Endodermal cell (in vitro differentiated cells): ENCODE measurements at places on chromosomes 2 and 18.

GRCh38 chr18:46920067-46920466 is 2.7 kb downstream of the KATNAL2 start:
- no peak for DNase-seq

DNA sequence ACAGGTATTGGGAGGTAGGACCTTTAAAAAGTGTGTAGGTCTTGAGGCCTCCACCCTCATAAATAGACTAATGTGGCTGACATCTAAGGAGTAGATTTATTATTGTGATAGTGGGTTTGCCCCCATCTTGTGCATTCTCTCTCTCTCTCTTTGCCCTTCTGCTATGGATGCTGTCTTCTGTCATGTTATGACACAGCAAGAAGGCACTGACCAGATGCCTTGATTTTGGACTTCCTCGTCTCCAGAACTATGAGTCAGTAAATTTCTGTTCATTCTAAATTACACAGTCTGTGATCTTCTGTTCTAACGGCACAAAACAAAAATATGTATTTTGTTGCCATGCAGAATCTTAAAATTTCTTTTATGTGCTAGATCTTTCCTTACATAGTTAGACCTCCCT is 66.9 kb downstream of the ATAD2B start:
- DNase-seq = no peak

DNA sequence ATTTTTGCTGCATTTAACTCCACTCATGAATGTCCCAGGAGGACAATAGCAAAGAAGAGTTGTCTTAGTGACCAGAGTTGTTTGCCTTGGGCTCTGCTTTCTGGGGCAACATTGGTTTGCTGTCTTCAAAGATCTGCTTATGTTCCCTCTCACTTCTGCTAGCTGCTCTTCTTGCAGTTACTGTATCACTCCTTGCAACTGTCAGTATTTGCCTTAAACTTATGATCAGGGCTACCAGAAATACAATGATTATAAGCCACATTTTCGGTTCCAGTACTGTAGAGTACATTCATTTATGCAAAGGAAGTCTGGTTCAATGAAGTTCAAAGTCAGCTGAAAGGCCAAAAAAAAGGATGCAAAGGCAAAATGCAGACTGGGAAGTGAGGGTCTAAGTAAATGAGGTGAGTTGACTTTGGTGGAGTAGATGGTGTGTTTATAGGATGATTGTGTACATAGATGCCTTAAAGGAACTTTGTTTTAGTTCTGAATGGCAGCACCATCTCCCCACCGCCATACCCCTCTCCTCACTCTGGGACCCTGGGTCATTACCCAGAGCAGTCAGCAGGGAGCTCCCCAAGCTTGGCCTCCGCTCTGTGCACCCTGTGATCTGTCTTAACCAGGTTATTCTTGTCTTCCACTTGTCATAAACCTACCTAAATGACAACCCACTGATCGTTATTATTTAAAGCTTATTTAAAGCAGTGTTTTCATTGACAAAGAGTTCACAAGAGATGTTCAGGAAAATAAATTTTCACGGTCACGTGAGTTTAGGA is 236.0 kb downstream of the DOK6 start:
- peak; percentile 73 for DNase-seq

DNA sequence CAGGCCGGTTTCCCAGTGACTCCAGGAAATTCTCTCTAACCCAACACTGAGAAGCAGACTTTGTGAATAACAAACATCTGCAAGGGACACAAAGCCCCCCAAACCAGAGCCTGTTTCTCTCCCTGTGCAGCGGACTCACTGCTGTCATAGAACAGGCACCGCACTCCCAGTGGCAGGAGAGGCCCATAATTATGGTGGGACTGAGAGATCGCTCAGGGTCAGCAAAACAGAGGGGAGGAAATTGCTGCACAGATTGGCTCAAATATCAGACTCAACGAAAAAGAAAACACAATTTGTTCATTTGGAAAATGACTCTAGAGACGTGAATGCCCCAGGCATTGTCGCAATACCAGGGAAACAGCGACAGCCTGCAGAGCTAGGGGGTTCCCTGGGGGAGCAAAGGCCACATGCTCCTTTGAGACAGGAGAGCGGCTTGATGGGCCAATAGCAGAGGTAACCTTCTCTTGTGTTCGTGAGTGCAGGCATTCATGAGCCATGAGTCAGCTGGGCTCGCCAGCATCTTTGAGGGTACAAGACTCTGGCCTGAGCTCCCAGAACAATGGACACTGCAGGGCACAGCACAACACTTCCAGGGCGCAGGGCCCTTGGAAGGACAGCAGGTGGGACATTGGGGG is 143.3 kb upstream of the KLHL29 start:
- no peak for DNase-seq

DNA sequence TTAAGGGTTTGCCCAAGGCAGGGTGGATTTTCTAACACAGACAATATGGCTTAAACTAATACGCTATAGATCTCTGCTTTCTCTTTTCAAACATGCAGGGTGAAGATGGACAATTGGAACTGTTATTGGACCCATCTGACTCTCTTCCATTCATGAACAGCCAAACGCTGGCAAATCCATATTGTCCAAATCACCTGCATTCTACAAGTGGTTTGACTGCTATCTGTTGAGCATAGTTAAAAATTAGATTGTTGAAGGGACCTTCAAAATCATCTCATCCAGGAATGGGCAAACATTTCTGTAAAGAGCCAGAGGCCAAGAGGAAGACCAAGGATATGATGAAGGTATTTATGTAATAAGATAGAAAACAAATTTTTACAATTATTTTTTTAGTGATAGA is 65.6 kb downstream of the EPHA4 start:
- DNase-seq = no peak

GRCh38 chr2:177419274-177419673 is 26.7 kb downstream of the AGPS start:
- DNase-seq = no peak

DNA sequence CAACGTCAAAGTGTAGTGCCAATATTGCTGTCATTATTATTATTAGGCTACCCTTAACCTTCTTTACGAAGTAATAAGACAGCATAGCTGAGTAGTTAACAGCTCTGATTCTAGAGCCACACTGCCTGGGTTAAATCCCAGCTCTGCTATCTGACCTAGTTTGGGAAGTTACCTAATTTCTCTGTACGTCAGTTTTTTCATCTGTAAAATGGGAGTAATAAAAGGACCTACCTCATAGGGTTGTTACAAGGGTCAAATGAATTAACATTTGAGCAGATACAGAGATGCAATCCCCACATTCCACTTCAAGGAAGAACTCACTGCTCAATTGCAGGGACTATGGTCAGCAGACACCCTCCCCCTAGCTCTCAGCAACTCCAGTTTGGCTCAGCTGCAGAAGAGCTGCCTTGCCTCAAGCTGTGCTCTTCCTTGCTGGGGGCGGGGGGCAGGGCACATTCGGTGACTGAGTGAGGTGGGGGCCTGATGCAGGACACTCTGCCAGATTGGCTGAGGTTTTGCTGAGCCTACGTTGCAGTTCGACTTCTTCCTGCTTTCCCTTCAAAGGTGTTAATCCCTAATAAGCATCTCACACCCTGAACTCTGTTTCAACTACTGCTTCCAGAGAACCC is 11.0 kb upstream of the LGALSL start:
- peak; percentile 89 for DNase-seq

DNA sequence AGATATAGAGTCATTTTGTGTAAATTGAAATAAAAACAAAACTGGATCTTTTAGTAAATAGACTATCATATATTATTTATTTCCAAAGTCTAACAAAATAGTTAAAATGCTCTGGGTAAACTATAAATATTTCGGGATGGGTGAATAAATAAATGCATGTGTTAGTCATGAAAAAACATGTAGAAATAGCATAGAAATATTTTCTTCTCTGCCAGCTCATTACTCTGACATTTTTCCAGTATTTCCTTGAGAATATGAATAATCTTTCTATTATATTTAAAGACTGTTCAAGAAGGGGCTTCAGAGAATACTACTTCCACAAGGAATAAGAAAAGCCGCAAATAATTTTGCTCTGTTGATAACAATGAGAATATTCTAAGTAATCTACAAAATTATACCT is 880.4 kb downstream of the TRIB2 start:
- DNase-seq = no peak

DNA sequence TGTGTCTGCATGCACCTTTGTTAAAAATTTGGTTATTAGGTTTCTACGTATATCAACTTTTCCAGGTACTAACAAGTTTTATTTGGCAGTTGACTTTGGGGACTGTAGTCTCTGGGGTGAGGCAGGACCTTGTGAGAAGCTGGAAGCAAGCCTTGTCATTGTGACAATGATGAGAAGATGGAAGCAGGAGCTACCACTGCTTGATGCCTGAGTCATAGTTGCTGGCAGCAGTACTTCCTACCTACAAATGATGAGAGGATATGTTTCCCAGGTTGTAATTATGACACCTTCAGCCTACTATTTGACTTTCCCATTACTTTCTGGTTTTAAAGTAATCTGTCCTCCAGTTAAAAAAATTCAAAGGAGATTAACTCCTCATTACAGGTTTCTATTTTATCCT is 516.3 kb downstream of the NRXN1 start:
- no peak for DNase-seq
